Cardiac muscle cell (in vitro differentiated cells and primary cell): ENCODE measurements at places on chromosomes 7 and 10. TPM values are rescaled to one million over a fixed set of nuclear protein-coding genes. Genes with fewer than 3 reads are reported as not detected.
A peak's percentile ranks its signal among the peaks of the same experiment; 100 is the strongest.

DNA sequence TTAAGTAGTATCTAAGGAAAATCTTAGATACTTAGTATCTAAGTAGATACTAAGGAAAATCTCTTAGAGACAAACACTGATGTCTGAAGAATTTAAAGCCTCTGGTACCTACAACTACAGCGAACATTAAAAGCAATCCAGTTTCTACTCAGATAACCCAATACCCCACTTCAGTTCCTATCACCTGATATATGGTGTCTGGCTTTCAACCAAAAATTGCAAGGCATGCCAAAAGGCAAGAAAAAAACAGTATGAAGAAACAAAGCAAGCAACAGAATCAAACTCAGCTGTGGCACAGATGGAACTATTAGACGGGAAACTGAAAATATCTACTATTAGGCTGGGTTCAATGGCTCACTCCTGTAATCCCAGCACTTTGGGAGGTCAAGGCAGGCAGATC is 31.1 kb downstream of the ARHGAP12 start:
- no peak overlapping the region for H3K4me3 ChIP-seq
- H3K4me1 ChIP-seq: peaks cover 11% of the 10 kb centered on the region
- H3K27ac ChIP-seq: peak overlapping the region; percentile 39
- DNase-seq: no peak

- DNase-seq: no peak
- H3K4me3 ChIP-seq: no peak overlapping the region
- no peak overlapping the region for H3K27ac ChIP-seq
- no peaks in the 10 kb centered on the region for H3K36me3 ChIP-seq
- H3K4me1 ChIP-seq: no peaks in the 10 kb centered on the region
Measured at GRCh38 chr7:77823787-77824186, 25.2 kb downstream of the PHTF2 start.

GRCh38 chr7:98054585-98054984 is 52.1 kb upstream of the LMTK2 start:
- no peaks in the 10 kb centered on the region for H3K36me3 ChIP-seq
- no peaks in the 10 kb centered on the region for H3K4me1 ChIP-seq
- no peak overlapping the region for H3K27ac ChIP-seq
- H3K4me3 ChIP-seq: no peak overlapping the region

DNA sequence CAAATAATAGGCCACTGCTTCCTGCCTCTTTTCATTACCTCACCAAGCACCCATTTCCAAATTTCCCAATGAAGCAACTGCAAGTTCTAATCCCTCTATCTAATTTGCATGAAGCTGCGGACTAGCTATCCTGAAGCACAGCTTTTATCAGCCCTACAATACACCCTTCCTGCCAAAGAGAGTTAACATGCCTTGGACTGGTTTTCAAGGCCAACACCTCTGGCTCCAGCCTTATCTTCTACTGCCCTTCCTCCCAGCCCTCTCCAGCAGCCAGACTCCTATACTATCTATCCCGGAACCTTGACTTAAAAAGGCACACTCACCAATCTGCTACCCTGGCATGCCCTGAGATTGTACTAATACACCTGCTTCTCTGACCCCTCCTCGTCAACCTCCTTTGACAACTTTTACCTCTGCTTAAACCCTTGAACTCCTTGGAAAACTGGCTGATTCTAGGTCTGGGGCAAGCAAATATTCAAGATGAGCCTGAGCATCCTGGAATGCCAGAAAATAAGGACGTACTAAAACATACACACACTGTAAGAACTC is 73.4 kb downstream of the SGMS1 start:
- peaks cover 35% of the 10 kb centered on the region for H3K4me1 ChIP-seq
- H3K27me3 ChIP-seq: no peaks in the 10 kb centered on the region
- H3K4me3 ChIP-seq: no peak overlapping the region

DNA sequence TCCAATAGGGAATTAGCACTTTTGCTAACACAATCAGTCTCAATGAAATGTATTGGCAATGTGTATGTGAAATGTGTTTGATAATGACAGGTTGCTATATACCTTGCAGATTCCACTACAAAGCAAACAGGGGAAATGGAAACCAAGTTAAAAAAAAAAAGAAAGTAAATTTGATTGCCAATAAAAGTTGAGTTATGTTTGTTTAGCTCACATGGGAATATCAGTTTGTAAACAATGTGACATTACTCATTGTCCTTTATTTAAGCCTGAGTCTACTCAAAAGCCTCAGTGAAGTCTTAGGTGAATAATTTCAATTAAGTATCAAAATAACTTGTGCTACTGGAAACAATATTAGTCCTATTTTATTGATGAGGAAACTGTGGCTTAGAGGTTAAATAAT is 285.2 kb downstream of the CACNA2D1 start:
- no peak overlapping the region for H3K27ac ChIP-seq
- no peaks in the 10 kb centered on the region for H3K36me3 ChIP-seq
- DNase-seq: no peak

The CTNNA3 gene
- total RNA-seq: 27.9 and 71.7 TPM in 2 replicates

The ZNF467 gene
- 19.9 and 33.7 TPM in 2 replicates for total RNA-seq

The GPR37 gene
- total RNA-seq: 8.6 and 17.1 TPM in 2 replicates

DNA sequence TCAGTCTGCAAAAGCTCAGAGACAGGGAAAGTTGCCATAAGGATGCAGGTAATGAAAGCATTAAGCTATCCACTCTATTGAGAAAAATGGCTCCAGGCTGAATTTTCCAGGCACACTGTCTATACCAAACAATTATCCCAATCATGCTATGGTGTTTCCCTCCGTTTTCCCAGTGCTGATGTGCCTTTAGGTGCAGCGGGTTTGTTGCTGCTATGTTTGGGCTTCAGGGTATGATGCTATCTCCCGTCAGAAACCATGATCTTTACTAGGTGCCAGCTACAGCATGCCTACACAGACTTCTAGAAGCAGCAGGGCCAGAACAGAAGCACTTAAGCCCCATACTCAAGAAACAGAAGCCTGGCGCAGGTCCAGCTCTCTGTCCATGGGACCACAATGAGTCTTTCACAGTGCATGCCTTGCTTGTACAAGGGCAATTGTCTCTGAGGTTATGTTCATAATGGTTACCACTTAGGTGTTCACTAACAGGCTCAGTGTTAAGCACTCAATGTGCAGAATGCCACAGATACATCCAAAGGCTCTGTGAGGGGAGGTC is 19.4 kb downstream of the STEAP1B start:
- no peaks in the 10 kb centered on the region for H3K4me1 ChIP-seq
- DNase-seq: no peak
- no peaks in the 10 kb centered on the region for H3K36me3 ChIP-seq
- H3K4me3 ChIP-seq: no peak overlapping the region
- H3K27ac ChIP-seq: no peak overlapping the region

DNA sequence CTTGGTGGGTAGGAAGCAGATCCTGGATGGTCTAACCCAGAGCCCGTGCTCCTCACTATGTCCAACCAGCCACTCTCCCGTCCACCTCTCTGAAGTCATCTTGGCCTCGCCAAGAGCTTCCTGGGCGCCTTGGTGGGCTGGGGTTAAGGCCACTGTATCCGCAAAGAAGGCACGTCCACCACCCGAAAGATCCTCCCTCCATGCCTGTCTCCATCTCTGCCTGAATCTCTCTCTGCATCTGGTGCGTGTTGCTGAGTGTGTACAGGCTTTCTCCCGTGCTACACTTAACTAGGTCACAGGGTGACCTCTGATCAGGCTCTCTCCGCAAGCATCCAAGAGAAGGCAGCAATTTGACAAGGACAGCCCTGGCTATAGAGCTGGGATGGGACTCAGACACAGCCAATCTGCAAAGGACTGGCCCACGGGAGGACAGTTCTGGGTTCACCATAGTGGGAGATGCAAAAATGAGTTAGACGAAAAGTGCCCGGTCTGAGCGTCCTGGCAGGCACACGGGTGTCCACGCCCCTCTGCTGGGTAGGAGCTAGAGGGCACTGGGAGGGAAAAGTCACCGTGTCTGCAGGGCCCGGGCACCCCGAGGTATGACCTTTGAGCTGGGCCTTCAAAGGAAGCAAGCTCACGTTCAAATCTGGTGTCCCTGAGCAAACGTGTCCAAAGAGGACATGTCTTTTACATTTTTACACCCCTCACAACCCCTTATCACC is 9.4 kb upstream of the RFC2 start:
- H3K4me3 ChIP-seq: no peak overlapping the region
- no peaks in the 10 kb centered on the region for H3K4me1 ChIP-seq
- no peak for DNase-seq
- H3K27ac ChIP-seq: no peak overlapping the region
- H3K27me3 ChIP-seq: no peaks in the 10 kb centered on the region
- no peaks in the 10 kb centered on the region for H3K36me3 ChIP-seq

DNA sequence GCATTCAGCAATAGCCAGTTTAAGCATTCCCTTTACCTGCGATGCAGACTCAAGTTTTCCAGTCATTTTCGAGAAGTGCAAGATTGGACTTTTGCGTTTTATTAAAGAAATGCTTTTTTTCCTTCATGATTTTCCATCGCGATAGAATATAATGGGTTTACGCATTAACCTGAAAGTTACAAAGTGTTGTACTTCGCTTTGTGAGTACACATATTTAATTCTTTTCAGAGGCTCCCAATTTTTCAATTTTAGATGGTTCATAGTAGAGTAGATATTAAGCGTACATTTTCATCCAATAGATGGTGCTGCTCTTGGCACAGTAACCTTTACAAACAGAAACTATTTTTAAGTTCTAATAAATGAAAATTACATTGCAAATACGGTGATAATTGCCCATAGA is 1.3 kb downstream of the PTPRZ1 start:
- no peaks in the 10 kb centered on the region for H3K36me3 ChIP-seq
- peaks cover 50% of the 10 kb centered on the region for H3K27me3 ChIP-seq
- no peak for DNase-seq
- H3K4me1 ChIP-seq: no peaks in the 10 kb centered on the region
- no peak overlapping the region for H3K27ac ChIP-seq
- H3K4me3 ChIP-seq: peak overlapping the region; percentile 69

DNA sequence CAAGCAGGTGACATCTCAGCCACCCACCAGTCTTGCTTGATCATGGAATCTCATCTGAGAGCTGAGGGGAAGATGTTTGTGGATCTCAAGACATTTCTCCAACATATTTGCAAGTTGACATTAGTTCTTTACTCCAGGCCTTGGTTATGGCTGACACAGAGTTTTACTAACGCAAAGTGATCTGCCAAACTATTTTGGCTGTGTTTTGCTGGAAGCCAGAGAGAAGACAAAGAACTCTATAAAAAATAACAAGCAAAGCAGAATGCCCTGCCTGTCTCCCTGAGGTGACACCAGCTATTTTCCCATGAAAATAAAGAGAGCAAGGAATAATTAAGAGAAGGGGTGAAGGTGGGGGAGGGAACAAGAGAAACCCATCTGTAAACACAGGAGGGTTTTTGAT is 286.4 kb downstream of the WDR11 start:
- peaks cover 14% of the 10 kb centered on the region for H3K4me1 ChIP-seq
- no peaks in the 10 kb centered on the region for H3K36me3 ChIP-seq
- H3K27ac ChIP-seq: no peak overlapping the region
- no peak overlapping the region for H3K4me3 ChIP-seq
- DNase-seq: no peak
- no peaks in the 10 kb centered on the region for H3K27me3 ChIP-seq

The OR13A1 gene
- 0.15 TPM in 1 of 2 replicates, not detected in the other for total RNA-seq

DNA sequence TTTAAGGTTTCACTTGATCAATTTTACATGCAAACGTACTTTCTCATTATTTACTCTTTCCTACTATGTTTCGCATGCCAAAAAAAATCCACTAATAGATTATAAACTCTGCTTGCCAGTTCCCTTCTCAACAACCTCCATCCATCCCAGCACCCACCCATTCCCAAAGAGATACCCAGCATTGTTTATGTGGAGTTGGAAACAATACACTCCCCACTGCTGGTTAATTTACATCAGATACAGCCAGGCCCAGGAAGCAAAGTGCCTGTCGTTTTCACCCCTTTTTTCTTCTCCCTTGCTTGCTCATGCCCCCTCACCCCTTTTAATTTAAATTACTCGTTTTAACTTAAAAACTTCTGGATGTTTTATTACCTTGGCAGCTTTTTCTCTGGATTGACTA is 59.9 kb downstream of the HIBADH start:
- no peak overlapping the region for H3K4me3 ChIP-seq
- DNase-seq: no peak
- H3K27ac ChIP-seq: no peak overlapping the region

DNA sequence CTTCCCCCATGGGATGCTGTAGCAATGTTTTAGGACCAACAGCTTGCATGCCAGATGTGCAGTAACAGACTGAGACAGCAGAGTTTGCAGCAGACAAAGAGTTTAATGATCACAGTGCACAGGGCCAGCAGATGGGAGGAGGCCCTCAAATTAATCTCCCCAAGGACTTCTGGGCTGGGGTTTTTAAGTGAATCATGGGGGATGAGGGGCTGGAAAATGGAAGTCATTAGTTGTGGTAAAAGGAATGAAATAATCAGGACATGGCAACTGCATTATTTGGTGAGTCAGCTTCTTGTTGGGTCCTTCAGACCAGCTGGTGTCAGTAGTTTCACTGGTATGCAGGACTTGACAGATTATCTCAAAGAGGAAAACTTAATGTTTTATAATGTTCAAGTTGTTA is 12.6 kb upstream of the NRBF2 start:
- H3K27ac ChIP-seq: no peak overlapping the region
- no peak for DNase-seq
- no peaks in the 10 kb centered on the region for H3K36me3 ChIP-seq
- no peaks in the 10 kb centered on the region for H3K4me1 ChIP-seq
- no peaks in the 10 kb centered on the region for H3K27me3 ChIP-seq

DNA sequence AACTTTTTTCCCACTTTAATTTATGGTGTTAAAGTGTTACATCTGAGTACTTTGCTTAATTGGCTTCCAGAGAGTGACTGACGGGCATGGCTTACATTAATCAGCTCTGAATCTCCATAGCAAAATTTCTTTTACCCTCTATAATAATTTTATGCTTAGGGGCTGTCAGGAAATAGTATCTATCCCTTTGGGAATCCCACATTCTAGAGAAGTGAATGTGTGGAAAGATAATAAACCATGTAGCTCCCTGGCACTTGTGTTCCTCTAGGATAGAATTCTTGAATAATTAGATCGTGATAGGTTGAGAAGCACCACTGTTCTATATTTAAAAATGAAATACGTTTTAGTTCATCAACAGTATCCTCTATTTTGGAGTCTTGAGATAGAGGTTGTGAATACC is 89.6 kb downstream of the DNAJB9 start:
- H3K4me1 ChIP-seq: no peaks in the 10 kb centered on the region
- no peak overlapping the region for H3K27ac ChIP-seq
- no peaks in the 10 kb centered on the region for H3K27me3 ChIP-seq
- no peak for DNase-seq
- no peaks in the 10 kb centered on the region for H3K36me3 ChIP-seq
- H3K4me3 ChIP-seq: no peak overlapping the region

DNA sequence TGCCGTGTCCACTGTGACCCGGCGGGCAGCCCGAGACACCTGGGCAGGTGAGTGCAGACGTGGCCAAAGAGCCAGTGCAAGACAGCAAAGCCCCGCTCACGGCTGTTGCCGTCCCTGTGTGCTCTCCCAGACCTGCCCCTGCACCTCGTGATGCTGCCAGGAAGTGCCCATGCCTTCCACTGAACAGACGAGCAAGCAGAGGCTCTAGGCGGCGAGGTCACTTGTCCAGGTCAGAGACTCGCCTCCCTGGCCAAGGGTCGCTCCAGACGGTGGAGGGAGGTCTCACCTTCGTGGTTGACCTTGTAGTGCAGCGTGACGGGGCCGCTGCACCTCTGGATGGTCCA is 78.2 kb upstream of the GNA12 start:
- H3K27me3 ChIP-seq: no peaks in the 10 kb centered on the region
- H3K4me1 ChIP-seq: no peaks in the 10 kb centered on the region
- H3K4me3 ChIP-seq: no peak overlapping the region
- H3K27ac ChIP-seq: no peak overlapping the region
- no peaks in the 10 kb centered on the region for H3K36me3 ChIP-seq

The STEAP1 gene
- total RNA-seq: not detected in 2 replicates

The GIMAP8 gene
- 0.11 and 0.24 TPM in 2 replicates for total RNA-seq

The FIGNL1 gene
- total RNA-seq: 7.9 and 8.9 TPM in 2 replicates
